ENCODE measurements at places on chromosomes 11 and 22. TPM values are rescaled to one million over a fixed set of nuclear protein-coding genes. Genes with fewer than 3 reads are reported as not detected.

The NLRP10 gene
- polyA plus RNA-seq, result not detected

The POU2F3 gene
- polyA plus RNA-seq, result 0.41 TPM

The C11orf87 gene
- polyA plus RNA-seq, result 0.29 TPM

The PHLDA2 gene
- polyA plus RNA-seq, result 1.1 TPM

The RAG2 gene
- polyA plus RNA-seq, result 0.52 TPM

The GALNT18 gene
- 29.2 TPM for polyA plus RNA-seq

The MRPL49 gene
- 61.1 TPM for polyA plus RNA-seq

The P4HA3 gene
- polyA plus RNA-seq, result 0.76 TPM

The C22orf42 gene
- not detected for polyA plus RNA-seq

The AAMDC gene
- 45.0 TPM for polyA plus RNA-seq

The AHNAK gene
- 215 TPM for polyA plus RNA-seq

The ACR gene
- 0.32 TPM for polyA plus RNA-seq

The INS gene
- not detected for polyA plus RNA-seq

Data from left renal cortex interstitium (tissue), 4 donors.